ENCODE measurements at places on chromosomes 2 and 18.

GRCh38 chr2:287911-288757 lies at the start of gene ALKAL2:
TSS of gene ALKAL2 (minus strand) at chr2:288091. CDS start at chr2:287835, 256 bp downstream.
- peak; percentile 40 for DNase-seq

DNA sequence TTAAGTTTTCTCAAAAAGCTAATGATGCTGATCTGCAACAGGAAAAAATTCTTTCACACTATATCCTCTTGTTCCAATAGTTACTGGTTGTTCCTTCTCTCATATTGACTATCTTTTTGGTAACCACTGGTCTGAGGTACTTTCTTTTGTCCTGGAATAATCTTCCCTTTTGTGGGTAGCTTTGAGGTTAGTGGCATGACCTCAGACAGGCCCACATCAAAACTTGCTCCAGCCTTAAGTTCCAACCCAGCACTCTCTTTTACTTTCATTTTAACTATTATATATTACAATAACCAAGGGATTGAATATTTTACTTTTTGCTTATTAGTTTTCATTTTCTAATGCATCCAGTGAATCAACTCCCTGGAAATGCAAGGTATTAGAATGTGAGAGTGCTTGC lies 9.5 kb downstream of the REG1A start:
- DNase-seq, result no peak

GRCh38 chr2:231348173-231348572 lies 47.3 kb upstream of the B3GNT7 start:
- DNase-seq, result no peak

GRCh38 chr2:41972179-41972578 lies 75.6 kb upstream of the PKDCC start:
- no peak for DNase-seq

GRCh38 chr2:207046724-207047123 lies 107.4 kb downstream of the CPO start:
- no peak for DNase-seq

DNA sequence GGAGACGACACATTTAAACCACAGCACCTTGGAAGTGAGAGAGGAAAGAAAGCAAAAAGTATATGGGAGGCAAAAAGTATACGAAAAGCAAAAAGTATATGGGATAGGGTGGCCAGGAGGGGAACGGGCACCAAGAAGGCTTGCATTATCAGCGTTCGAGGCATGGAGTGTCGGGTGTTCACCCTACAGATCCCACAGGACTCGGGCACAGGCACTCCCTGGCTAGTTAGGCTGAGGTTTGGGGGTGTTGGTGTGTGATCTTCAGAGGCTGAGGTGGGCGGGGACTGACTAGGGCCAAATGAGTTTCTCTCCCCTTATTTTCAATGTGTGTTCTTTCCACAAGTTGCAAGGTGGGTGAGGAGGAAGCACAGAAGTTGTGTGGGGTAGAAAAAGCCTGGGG lies 86.6 kb downstream of the EVA1A start:
- DNase-seq, result no peak

Measured in Daoy (cell line).